ENCODE measurements at places on chromosomes 4 and X.

GRCh38 chr4:180058691-180059215, 2184.4 kb upstream of the TENM3 start:
- no peak for DNase-seq

GRCh38 chrX:117713411-117713810, 403.2 kb downstream of the KLHL13 start:
- no peak for DNase-seq

DNA sequence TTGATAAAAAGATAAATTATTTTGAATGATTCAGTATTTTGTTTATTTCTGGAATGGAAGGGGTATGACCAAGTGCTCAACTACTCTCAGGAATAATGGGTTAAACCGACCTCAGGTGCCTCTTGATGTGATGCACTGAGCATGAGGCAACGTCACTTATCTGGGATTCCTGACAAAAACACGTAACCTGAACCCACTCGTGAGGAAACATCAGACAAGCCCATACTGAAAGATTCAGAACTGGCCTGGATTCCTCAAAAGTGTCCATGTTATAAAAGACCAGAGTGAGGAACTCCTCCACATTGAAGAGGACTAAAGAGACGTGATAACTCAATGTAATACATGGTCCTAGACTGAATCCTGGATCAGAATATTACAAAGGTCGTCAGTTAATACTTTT, 144.0 kb downstream of the FNIP2 start:
- no peak for DNase-seq

DNA sequence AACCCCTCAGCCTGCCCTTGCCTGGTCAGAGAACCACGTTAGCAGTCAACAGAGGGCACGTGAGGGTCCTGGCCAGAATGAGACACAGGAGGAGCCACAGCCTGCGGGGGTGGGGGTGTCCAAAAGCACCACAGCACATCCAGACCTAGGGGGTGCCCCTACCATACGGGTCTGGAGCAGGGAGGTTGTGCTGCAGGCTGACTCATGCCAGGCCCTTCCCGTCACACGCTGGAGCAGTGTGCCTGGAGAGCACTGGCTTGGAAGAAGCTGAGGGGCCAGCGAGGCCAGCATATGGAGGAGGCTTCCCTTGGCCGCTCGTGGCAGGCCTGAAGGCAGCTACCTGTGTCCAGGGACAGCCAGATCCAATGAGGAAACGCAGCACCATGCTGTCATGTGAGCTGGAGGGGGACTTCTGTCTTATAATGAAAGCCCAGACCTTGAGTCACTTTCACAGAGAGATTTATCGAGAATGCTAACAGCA, 1.5 kb upstream of the IRAK1 start:
- DNase-seq: no peak

DNA sequence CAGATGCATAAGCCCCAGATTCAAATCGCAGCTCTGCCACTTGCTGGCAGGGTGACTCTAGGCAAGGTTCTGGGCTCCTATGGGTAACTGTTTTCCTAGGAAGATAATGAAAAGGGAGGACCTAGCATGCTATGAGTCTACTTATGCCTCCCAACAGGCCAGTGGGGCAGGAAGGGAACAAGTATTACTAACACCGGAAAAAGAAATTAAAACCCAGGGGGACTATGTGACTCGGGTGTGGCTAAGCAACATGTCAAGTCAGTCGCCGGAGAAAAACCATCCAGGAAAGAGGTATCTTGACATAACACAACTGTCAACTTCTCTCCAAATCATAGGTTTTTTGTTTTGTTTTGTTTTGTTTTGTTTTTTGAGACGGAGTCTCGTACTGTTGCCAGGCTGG, 45.5 kb upstream of the RBPJ start:
- DNase-seq: no peak

DNA sequence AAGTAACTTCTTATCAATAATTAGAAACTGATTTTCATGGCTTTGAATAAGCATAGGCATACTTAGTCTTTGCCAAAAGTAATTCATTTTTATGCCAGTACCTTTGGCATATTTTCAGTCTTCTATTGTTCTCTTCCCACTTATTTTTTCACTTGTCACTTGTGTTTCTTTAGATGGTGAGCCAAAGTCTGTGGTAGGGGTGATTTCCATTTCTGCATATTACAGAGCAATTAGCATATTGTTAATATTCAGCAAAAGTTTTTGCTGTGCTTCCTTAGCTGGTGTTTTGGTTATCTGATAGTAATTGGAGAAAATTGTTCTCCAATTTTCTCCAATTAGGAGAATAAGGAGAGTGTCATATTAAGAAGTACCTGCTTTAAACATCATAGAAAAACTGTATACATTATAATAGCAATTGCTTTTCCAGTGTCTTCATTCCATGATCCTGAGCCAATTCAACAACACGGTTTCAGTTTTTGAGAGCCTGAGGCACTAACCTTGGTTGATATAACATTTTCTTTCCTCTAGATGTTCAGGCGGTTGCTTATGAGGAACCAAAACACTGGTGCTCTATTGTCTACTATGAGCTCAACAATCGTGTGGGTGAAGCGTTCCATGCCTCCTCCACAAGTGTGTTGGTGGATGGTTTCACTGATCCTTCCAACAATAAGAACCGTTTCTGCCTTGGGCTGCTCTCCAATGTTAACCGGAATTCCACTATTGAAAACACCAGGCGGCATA, 64.7 kb downstream of the SMAD1 start:
- DNase-seq: no peak

GRCh38 chr4:2958446-2958845, 4.8 kb downstream of the NOP14 start:
- DNase-seq: no peak

- DNase-seq: no peak
Measured at GRCh38 chr4:168263039-168263438, 55.5 kb downstream of the DDX60 start.

DNA sequence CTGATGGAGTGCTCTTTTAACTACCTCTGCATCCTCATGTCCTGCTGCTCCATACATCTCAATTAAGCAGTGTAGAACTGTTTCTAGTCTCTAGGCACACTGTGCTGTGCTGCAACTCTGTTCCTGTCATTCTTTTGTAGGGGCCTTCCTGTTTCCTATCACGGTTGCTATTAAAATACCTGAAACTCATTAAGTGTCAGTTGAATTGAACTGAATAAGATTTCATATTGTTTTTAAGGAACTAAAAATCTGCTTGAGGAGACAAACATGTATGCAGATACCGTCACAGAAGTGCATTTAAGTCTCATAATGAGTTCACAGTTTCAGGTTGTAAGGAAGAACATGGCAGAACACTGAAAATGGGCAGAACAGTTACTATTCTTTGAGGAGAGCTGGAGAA, 170.1 kb downstream of the LARP7 start:
- DNase-seq: no peak

GRCh38 chrX:154458954-154459778, 1.1 kb downstream of the PLXNA3 start:
- no peak for DNase-seq

DNA sequence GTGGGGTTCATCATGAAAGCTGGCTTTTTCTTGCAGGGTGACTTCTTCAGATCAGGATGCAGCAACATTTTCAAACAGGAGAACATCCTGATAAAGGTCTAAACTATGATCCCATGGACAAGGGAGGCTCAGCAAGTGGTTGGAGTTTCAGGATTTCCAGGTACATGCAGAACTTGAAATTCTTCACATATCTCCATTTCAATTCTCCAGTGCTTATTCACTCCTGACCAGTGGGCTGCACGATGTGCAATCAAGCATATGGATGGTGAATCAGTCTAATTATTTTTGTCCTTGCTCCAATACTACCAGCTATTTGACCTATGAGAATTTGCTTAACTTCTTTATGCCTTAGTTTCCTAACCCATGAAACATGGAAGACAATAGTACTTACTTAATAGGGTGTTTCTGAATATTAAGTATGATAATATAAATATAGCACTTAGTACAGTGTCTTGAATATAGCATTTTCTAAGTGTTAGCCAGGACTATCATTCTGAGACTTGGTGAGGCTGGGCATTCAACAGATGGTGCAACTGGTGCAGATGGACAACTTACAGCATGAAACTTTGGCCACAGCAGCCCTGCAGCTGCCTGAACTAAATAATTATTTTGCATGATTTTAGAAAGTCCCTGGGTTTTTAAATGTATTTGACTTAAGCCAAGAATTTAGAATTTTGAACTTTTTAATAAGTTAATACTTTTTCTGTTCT, 92.4 kb downstream of the HPGD start:
- DNase-seq: no peak

- DNase-seq: no peak
Measured at GRCh38 chr4:123649645-123650391, 253.2 kb downstream of the SPRY1 start.

DNA sequence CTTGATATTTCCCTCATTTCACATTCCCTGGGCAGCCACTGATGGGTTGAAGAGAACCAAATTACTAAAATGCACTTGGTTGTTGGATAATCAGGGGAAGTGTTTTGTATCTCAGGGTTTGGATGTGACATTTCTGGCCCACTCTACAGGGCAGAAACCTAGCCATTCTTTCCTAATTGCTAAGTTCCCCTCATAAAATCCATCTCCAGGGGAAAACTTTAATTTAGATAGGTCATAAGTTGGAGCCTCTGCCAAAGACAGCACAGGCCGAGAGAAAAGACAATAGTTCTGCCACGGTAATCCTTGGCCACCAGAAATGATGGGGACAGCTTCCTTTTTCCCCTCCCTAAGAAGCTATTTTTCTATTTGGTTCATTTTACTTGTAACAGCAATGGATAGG, 192.7 kb upstream of the C1QTNF7 start:
- DNase-seq: no peak

- no peak for DNase-seq
Measured at GRCh38 chrX:19188566-19188965, 66.3 kb upstream of the ADGRG2 start.

GRCh38 chr4:2364654-2365053, 53.8 kb downstream of the ZFYVE28 start:
- DNase-seq: no peak

DNA sequence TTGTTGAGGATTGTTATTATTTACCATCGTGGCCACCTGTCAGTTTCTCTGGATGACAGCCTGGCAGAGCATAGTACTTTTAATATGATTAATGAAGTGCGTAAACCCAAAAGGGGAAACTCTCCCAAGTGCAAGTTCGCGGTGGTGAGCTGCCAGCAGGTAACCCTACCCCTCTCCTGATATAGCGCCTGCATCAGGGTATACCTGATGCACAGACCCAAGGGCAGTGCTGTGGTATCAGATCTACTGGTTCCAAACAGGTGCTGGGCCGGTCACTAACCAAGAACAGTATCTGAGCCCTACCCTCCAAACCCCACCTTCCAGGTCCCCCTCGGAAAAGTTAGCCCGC, 1.6 kb downstream of the RNF150 start:
- DNase-seq: no peak

DNA sequence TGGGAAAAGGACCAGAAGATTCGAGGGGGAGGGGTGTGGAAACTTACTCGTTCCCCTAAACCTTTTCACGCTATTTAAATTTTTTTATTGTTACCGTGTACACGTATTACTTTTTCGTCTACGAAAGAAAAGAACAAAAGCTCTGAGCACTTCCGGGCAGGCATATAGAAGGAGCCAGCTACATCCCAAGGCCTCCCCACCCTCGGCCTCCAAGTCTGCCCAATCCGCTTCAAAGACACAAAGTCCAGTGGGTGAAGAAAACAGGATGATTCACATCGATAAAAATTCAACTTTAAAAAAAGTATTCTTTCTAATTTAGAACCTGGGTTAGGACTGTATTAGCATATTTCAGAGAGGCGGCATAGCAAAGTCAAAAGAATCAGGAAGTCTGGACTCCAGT, 23.1 kb downstream of the SEL1L3 start:
- no peak for DNase-seq

- no peak for DNase-seq
Measured at GRCh38 chr4:25805255-25805860, 57.4 kb downstream of the SEL1L3 start.

GRCh38 chr4:53508446-53508845, 82.8 kb downstream of the LNX1 start:
- no peak for DNase-seq

GRCh38 chr4:168484626-168485025, 4.3 kb upstream of the DDX60L start:
- no peak for DNase-seq

DNA sequence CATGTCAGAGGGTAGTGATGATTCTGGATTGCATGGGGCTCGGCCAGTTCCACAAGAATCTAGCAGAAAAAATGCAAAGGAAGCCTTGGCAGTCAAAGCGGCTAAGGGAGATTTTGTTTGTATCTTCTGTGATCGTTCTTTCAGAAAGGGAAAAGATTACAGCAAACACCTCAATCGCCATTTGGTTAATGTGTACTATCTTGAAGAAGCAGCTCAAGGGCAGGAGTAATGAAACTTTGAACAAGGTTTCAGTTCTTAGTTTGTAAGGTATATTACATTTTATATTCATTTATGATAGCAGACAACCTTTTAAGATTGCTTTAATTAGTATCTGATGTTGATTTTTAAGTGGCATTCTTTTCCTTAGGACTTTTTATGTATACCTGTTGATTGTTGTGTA, 24.2 kb downstream of the REST start:
- DNase-seq: no peak

DNA sequence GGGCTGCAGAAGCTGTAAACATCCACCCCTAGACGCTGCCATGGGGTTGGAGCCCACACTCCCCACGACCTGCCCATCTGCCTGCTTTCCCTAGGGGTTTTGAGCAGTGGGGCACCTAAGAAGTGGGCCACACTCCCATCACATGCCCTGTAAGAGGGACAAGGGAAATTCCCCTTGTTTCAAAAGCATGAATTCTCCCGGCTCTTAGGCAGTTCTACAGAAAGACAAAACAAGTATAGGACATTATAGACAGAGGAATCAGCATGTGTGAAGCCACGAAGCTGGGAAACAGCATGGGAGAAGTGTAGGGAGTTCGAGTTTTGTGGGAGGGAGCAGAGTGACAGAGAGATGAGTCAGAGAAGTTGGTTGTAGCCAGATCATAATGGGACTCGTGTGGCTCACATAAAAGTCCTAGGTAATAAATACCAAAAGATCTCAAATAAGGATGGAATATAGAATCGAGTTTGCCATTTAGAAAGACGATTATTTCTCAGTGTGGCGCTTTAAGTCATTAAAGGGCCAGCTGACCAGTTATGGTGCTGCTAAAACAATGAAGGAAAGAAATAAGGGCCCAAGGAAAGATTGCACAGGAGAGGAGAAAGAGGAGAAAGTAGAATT, 23.9 kb downstream of the APOO start:
- no peak for DNase-seq

GRCh38 chr4:70402762-70403161, 5.0 kb downstream of the OPRPN start:
- DNase-seq: no peak

DNA sequence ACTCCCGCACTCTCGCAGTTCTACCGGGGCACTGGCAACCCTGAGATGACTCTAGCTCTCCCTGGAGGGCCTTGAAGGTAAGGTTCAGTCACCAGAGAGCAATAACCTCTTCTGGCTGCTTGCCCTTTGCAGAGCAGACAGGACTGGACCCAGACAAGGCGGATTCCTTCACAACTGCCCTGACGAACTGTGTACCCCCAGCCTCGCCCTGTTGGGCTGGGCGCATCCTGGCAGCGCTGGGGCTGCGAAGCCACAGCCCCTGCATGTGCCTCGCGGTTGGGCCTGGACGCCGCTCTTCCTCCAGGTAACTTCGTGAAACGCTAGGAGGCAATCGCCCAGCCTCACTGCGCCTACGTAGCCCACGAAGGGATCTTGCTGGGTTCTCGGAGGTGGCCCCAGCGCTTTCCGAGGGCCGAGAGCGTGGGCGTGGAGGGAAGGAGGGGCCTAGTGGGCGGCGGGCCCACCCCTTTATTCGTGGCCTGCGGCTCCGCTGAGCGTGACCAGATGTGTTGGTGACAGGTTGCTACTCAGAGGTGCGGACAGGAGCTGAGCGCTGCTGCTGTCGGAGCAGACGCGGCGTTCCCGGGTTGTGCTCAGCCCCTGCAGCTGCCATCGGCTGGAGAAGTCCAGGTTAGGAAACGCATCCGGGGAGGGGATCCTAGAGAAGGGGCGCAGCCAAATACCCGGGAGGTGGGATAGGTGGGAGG, 1.9 kb upstream of the MAMLD1 start:
- no peak for DNase-seq

Data from cortex of kidney (tissue), 1 donor.